Activated T-helper 1 cell treated with anti-CD3 and anti-CD28 coated beads, Interleukin-12 subunit alpha, Interleukin-12 subunit beta, Interleukin-2, Interleukin-4 antibody, amounts not matched to agents 30 ng/mL and 10 ng/mL and 1 ng/mL, durations not matched to agents 14 hours and 24 hours and 36 hours (primary cell): ENCODE measurements at places on chromosomes 13 and 19.

DNA sequence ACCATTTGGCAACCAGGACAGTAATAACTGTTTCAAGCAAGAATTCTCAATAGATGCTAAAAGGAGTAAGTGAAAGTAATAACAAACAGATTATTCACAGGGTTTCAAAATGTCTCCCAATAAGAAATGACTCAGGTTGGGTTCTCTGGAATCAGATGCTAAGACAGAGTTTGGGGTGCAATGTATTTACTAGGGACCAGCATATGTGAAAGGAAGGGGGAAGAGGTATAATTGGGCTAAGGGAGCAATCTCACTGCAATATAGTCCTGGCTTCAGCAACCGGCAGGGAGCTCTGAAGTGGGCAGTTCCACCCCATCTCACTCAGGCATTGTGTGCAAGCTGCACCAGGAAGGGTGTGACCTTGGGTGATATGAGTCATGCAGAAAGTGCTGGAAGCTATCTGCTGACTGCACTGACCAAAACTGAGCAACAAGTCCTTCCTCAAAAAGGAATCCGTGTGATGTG lies 23.4 kb downstream of the ZDHHC20 start:
- H3K4me3 ChIP-seq, result peak overlapping the region; percentile 58
- H3K27ac ChIP-seq, result peak overlapping the region; percentile 84
- DNase-seq, result peak; percentile 48

GRCh38 chr19:28949535-28949934 lies 263.4 kb downstream of the UQCRFS1 start:
- no peak overlapping the region for H3K4me3 ChIP-seq
- no peaks in the 10 kb centered on the region for H3K4me1 ChIP-seq
- no peaks in the 10 kb centered on the region for H3K36me3 ChIP-seq
- peaks cover 1% of the 10 kb centered on the region for H3K27me3 ChIP-seq
- DNase-seq, result no peak
- no peak overlapping the region for H3K27ac ChIP-seq

DNA sequence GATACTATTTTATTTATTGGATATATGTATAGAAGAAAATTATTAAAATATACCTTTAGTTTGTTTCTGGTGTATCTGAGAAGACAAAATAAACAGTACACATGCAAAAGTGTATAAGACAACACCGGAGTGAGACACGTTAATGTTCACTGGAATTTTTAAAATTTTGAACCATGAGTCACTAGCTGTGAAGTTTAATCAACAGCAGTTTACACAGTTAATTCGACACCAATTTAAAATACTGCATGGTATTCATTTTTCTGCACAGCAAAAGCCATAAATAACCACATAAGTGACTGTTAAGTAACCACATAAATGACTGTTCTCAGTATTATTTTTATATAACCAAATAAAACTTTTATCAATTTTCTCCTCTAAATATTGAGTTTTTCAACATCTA lies 418.7 kb upstream of the NBEA start:
- H3K27ac ChIP-seq, result no peak overlapping the region
- no peaks in the 10 kb centered on the region for H3K4me1 ChIP-seq
- H3K27me3 ChIP-seq, result no peaks in the 10 kb centered on the region
- H3K4me3 ChIP-seq, result no peak overlapping the region
- no peaks in the 10 kb centered on the region for H3K36me3 ChIP-seq

GRCh38 chr13:99374169-99374991 lies 67.2 kb upstream of the GPR183 start:
- no peak overlapping the region for H3K27ac ChIP-seq
- peaks cover 4% of the 10 kb centered on the region for H3K27me3 ChIP-seq
- no peak for DNase-seq
- H3K36me3 ChIP-seq, result peaks cover 56% of the 10 kb centered on the region

DNA sequence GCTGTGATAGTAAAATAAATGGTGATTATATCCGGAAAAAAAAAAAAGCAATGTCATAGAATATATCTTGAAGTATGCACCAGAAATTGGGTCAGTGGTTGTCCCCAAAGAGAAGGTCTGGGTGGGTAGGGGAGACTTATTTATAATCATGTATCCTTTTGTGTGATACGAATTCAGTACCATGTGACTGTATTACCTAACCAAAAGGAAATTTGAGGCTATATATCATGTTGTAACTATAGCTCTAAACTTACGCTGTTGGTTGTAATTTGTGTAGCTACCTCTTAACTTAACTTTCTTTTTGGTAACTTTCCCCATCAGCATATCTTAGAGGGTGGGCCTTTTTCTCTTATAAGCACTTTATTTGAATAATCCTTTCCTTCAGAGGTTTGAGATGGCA lies 25.2 kb upstream of the KCTD4 start:
- no peak overlapping the region for H3K27ac ChIP-seq
- H3K27me3 ChIP-seq, result no peaks in the 10 kb centered on the region
- no peak overlapping the region for H3K4me3 ChIP-seq

- H3K4me1 ChIP-seq, result no peaks in the 10 kb centered on the region
- H3K27me3 ChIP-seq, result no peaks in the 10 kb centered on the region
- no peaks in the 10 kb centered on the region for H3K36me3 ChIP-seq
- H3K27ac ChIP-seq, result no peak overlapping the region
- no peak for DNase-seq
Observed at GRCh38 chr13:109329175-109329574, 457.2 kb downstream of the IRS2 start.

DNA sequence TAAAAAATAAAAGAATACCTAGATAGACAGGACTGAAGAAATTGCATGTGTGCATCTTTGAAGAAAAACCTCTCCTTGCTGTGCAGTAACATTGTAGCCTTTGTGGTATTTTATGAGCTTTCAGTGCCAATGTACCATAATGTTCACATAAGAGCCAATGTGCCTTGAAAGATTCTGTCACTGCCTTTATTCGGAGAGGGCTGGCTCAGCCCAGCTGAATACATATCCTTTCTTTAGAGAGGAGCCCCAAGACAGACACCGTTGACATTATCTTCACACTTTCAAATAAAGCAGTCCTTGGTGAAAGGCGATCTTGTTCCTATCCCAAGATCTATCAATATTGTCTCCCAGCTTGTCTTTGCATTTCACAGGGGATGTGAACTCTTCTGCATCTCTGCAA lies 18.5 kb upstream of the CNMD start:
- no peaks in the 10 kb centered on the region for H3K4me1 ChIP-seq
- no peaks in the 10 kb centered on the region for H3K36me3 ChIP-seq
- no peak for DNase-seq
- H3K4me3 ChIP-seq, result no peak overlapping the region
- H3K27ac ChIP-seq, result no peak overlapping the region

DNA sequence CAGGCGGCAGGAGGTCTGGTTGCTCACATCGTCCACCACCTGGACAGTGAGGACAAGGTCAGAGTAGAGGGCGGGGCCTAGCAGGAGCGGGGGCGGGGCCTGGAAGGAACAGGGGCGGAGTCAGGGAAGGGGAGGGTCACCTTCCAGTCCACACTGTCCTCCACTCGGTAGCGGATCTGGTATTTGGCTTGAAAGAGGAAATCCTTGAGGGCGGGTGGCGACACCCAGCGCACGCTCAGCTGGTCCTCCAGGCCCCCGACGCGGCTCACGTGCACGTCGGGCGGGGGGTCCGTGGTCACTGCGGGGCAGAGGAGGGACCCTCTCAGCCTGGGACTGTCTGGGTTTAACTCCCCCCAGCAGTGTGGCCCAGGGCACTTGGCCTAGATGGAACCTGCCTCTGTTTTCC lies 8.2 kb downstream of the REX1BD start:
- no peak for DNase-seq
- no peak overlapping the region for H3K27ac ChIP-seq
- peaks cover 4% of the 10 kb centered on the region for H3K4me1 ChIP-seq

GRCh38 chr13:107864543-107865317 lies 350.6 kb downstream of the LIG4 start:
- no peak overlapping the region for H3K27ac ChIP-seq
- peaks cover 24% of the 10 kb centered on the region for H3K27me3 ChIP-seq
- DNase-seq, result no peak
- no peaks in the 10 kb centered on the region for H3K4me1 ChIP-seq

- peaks cover 17% of the 10 kb centered on the region for H3K4me1 ChIP-seq
- peaks cover 31% of the 10 kb centered on the region for H3K27me3 ChIP-seq
- no peak for DNase-seq
- H3K27ac ChIP-seq, result no peak overlapping the region
Observed at GRCh38 chr13:50152224-50152623, 137.0 kb downstream of the KCNRG start.

DNA sequence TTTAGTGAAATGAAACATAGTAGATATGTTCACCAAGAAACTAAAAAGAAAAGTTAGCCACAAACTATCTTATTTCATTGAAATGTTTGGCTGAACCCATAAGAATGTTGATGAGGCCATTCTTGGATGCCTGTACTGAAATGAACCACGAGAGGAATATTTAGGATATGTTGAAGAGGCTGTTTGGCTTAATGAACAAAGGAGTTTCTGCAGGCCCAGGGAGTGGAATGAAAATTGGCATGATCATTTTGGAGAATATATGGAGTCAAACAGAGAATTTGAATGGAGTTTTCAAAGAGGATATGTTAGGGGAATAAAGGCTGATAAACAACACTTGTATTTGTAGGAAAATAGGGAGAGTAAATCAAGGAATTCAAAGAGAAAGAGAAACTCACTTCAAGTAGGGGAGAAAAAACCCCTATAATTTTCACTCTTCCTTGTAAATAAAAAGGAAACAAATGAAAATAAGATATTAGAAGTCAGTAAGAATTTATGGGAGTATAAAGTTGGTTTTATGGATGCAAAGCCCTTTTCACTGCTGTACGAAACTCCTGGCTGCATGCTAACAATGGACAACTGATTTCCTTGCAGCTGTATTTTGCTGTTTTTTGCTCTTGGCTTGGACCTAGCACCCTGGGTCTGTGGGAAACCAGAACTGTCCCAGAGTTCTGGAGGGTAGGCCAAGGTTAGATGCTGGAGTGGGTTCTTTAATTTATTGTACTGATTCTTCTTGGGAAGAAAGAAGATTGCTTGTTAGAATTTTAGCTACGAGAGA lies 36.5 kb downstream of the KL start:
- no peaks in the 10 kb centered on the region for H3K4me1 ChIP-seq
- no peak overlapping the region for H3K4me3 ChIP-seq
- H3K27ac ChIP-seq, result no peak overlapping the region
- no peaks in the 10 kb centered on the region for H3K27me3 ChIP-seq
- H3K36me3 ChIP-seq, result no peaks in the 10 kb centered on the region

DNA sequence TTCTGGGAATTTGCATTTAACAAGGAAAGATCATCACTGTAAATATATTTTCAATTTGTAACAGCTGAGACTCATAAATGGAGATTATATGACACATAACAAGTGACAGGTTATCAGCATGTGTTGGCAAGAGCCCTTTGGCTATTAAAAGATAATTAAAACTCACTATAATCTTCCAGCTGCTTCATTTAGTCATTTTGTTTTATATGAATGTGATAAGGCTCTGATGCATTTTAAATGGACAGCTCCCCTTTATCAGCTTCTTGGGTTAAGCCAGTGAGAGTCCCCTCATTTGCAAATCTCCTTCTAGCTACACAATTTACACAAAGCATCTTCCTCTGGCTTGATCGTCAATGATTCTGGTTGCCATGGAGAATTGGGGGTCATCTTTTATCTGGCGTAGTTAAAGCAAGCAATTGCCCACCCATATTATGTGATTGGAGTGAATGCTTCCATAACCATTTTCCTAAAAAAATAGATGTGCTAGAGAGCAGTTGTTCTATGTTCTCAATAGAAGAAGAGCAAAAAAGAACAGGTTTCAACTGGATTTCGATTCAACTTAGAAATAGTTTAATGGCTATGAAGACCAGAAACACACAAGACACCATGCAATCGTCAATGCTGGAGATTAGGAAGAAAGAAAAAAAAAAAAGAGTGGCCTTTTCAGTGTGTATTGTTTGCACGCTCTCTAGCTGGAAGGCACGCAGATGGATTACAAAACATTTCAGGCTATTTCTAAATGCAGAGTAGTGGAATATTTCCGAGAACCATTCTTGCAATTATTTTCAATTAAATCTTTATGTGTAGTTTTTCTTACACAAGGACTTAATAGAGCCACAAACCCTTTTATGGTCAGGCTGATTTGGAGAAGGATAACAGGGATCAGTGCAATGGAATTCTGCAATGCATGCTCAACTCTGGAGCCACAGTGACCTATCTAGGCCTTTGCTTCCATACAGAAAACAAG lies 27.4 kb downstream of the STARD13 start:
- DNase-seq, result no peak
- H3K4me3 ChIP-seq, result no peak overlapping the region

- H3K27me3 ChIP-seq, result peaks cover 31% of the 10 kb centered on the region
- no peak overlapping the region for H3K4me3 ChIP-seq
- no peak overlapping the region for H3K27ac ChIP-seq
- no peak for DNase-seq
Observed at GRCh38 chr13:31860002-31860401, 120.7 kb downstream of the RXFP2 start.

GRCh38 chr13:110264685-110265275 lies 42.2 kb downstream of the COL4A1 start:
- H3K36me3 ChIP-seq, result no peaks in the 10 kb centered on the region
- no peak for DNase-seq
- H3K4me3 ChIP-seq, result no peak overlapping the region
- H3K27me3 ChIP-seq, result peaks cover 12% of the 10 kb centered on the region
- no peak overlapping the region for H3K27ac ChIP-seq

GRCh38 chr19:56840451-56841192 lies at the start of the genes PEG3 and ZIM2:
Gene PEG3, minus strand, starts transcription at chr19:56840726. Its CDS starts 16,071 bp downstream, at chr19:56824655.
Gene ZIM2, minus strand, starts transcription at chr19:56840726. Its CDS starts 16,449 bp downstream, at chr19:56824277.
- H3K36me3 ChIP-seq, result peaks cover 3% of the 10 kb centered on the region
- H3K4me3 ChIP-seq, result no peak within 1 kb of the TSS
- no peak for DNase-seq

GRCh38 chr19:47188507-47189033 lies 42.4 kb downstream of the BBC3 start:
- H3K27ac ChIP-seq, result peak overlapping the region; percentile 97
- peaks cover 42% of the 10 kb centered on the region for H3K36me3 ChIP-seq
- peak overlapping the region; percentile 53 for H3K4me3 ChIP-seq
- H3K27me3 ChIP-seq, result no peaks in the 10 kb centered on the region
- peaks cover 65% of the 10 kb centered on the region for H3K4me1 ChIP-seq
- DNase-seq, result no peak

- no peak for DNase-seq
- H3K36me3 ChIP-seq, result no peaks in the 10 kb centered on the region
- H3K4me1 ChIP-seq, result no peaks in the 10 kb centered on the region
- H3K27me3 ChIP-seq, result peaks cover 12% of the 10 kb centered on the region
Observed at GRCh38 chr13:33279414-33280278, 5.9 kb downstream of the STARD13 start.

- H3K27me3 ChIP-seq, result peaks cover 21% of the 10 kb centered on the region
- H3K27ac ChIP-seq, result no peak overlapping the region
- no peak for DNase-seq
- no peak overlapping the region for H3K4me3 ChIP-seq
- no peaks in the 10 kb centered on the region for H3K4me1 ChIP-seq
- no peaks in the 10 kb centered on the region for H3K36me3 ChIP-seq
Observed at GRCh38 chr13:99144306-99144705, 56.3 kb upstream of the UBAC2 start.
